ENCODE measurements at places on chromosomes 4 and X. TPM values are rescaled to one million over a fixed set of nuclear protein-coding genes. Genes with fewer than 3 reads are reported as not detected.

NOA1 gene
- 27.1 TPM for total RNA-seq

DMD gene
- 26.7 TPM for total RNA-seq

NKX6-1 gene
- 0.66 TPM for total RNA-seq

RTL9 gene
- total RNA-seq: not detected

GIMD1 gene
- total RNA-seq: not detected

EREG gene
- 122 TPM for total RNA-seq

SLITRK2 gene
- under 0.01 TPM for total RNA-seq

GPR173 gene
- 0.18 TPM for total RNA-seq

DNA sequence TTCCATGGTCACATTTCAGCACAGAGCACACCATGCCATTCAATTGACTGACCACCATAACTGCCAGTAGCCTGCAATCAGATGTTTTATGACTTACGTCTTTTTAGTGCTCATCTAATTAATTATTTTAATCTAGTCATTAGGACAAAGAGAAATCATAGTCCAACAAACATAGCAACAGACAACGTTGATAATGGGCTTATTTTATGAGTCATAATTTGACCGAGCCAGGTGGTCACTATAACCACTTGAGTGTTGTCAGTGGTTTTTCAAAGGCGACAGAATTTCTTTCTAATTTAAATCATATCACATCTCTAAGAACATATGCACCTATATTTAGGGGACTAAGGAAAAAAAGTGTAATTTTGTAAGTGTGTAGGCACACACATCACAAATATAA lies 1.9 kb downstream of the SEC24D start:
- DNase-seq: no peak

DNA sequence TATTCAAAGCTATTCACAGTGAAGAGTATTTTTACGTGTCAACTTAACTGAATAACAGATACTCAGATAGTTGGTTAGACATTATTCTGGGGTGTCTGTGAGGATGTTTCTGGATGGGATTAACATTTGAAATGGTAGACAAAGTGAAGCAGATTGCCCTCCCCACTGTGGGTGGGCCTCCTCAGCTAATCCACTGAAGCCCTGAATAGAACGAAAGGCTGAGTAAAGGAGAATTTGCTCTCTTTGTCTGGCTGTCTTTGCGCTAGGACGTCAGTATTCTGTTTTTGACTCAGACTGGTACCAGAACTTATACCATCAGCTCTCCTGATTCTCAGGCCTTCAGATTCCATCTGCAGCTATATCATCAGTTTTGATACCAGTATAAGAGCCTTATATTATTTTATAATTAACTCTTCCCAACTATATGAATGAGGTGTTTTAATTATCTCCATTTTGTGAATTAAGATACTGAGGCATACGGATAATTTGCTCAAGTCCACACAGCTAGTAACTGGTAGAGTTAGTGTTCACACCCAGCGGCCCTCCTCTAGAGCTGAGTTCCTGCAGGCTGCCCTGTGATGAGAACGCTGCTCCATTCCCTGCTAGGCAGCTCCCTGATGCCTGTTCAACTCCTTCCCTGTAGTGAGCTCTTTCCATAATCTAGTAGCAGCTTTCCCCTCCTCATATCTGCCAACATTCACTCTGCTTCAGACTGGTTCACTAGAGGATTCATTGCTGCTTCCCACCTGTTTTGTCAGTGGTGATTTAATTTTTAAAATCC lies 87.5 kb downstream of the RBM46 start:
- DNase-seq: no peak

DNA sequence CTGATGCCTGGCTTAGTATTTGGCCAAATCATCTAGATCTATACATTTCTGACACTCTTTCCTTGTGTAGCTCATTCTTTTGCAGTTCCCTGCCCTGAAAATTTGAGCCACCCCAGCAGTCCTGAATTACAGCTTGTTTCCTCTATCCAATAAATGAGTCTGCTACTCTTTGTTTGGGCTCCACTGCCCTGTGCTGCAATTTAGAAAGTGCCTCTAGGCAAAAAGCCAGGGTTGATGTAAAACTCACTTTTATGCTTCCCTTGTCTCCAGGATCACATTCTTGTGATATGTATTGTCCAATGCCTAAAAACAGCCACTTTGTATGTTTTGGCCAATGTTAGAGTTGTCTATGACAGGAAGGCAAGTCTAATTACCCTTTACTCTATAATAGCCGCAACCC lies 101.7 kb upstream of the MAP3K15 start:
- DNase-seq: no peak

DNA sequence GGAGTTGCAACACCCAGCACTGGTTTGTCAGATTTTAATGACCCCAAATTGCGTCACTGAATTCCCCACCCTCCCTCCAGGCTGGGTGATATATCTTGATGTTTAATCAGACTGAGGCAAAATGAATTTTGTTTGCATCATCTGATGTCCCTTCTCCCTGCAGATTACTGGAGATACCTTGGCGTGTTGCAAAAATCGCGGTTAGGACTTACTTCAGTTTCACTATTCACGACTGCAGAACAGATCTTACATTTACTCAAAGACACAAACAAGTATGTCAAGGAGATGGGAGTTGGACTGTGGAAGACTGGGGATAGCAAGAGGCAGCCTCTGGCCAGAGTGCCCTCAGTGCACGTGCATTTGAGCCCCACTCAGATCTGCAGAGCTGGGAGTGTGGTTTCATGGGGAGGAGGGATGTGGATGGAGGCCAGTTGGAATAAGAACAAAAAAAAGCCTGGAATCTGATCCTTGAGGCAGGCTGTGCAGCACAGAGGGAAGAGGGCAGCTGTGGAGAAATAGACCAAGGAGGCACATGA lies 92.2 kb upstream of the MTM1 start:
- DNase-seq: no peak

GRCh38 chrX:139126493-139126892 lies 404.0 kb upstream of the F9 start:
- no peak for DNase-seq

DNA sequence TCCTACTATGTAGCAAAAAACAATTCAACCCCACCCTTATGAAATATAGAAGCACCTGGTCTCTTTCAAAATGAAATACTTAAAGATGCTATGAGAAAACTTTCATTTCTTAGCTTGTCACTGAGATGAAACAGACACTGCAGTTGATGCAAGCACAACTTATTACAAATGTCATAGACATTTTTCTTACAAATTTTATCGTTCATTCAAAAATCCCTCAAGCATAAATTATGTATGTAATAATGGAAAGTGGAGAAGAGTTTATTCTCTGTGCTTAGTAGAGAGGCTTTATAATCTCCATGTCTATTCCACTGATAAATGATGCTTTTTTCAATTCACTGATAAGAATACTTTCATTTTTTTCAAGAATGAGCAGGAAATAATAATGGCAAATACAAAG lies 1943.9 kb upstream of the IGFBP7 start:
- DNase-seq: no peak

DNA sequence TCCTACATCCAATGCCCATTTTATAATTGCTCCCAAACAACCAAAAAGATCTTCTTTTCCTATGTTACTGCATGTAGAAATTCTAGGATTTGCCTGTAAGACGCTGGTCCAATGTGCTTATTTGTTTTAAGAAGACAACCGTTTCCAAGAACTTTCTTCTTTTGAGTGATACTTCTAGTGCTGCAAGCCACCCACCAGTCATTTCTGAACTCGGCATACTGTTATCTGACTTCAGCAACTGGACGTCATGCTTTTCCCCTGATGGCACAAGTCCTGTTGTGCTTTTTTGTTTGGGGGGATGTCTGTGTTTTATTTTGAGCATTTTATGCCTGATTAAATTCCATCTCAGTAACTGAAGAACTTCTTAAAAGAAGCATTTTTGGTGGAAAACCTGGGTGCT lies 16.0 kb upstream of the RAP1GDS1 start:
- no peak for DNase-seq

DNA sequence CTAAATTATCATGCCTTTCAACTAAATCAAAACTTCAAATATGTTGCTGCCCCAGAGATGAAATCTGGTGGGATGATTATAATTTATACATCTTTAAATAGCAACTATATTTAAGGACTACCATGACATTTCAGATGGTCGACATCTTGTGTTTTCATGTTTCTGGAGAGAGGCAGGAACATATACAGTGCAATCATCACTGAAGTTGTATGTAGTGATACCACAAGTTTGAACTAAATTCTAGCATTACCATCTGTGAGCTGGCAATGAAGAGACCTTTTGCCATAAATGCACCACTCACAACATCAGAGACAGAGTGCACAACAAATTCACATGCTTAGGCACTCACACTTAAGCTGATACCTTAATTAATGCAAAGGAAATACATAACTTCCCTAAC lies 196.4 kb upstream of the GPC4 start:
- DNase-seq: no peak

DNA sequence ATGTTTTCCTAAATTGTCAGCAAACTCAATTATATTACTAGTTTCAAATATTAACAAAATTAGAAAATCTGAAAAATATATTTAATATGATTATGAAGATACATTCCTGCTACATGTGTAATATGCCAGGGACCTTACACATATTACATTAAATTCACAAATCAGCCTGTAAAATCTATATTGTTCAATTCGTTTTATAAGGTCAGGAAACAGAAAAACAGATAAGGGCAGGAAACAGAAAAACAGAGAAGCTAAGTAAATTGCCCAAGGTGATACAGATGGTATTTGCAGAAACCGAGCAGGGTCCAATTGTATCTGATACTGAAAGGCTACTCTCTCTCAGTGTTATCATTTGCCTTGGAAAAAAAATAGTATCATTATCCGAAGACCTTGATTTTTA lies 739.0 kb downstream of the DMD start:
- no peak for DNase-seq

DNA sequence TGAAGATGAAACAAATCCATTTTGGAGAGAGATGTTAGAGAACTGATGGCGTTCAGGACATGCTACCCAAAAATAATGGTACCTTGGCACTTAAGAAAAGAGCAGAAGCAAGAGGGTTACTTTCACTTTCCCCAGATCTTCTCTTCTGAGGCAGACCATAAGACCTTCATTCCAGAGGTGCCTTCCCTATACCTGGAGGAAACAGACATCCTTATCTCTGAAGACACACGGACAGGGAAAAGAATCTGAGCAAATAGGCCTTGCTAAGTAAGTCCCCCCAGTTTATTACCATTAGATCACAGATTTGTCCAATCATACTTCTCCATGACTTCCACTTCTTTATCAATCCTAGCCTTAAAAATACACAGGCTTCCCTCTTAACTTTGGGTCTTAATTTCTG lies 2.0 kb upstream of the FGF2 start:
- no peak for DNase-seq

DNA sequence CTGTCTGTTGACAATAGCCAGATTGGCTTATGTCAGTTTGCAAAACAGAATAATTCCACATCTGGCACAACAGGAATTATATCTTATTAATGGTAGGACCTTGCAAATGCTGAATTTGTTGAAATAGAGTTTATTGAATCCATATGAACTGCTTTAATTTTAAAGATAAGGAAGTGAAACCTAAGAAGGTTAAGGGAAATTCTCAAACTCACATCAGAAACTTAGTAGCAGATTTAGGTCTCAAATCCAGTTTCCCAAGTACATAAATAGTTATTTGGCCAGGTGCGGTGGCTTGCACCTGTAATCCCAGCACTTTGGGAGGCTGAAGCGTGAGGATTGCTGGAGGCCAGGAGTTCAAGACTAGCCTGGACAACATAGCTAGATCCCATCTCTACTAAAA lies 117.1 kb downstream of the HNRNPD start:
- DNase-seq: no peak

GRCh38 chr4:170705907-170706306 lies 616.2 kb upstream of the AADAT start:
- no peak for DNase-seq

GRCh38 chrX:121260596-121261240 lies 213.3 kb downstream of the GLUD2 start:
- DNase-seq: no peak

DNA sequence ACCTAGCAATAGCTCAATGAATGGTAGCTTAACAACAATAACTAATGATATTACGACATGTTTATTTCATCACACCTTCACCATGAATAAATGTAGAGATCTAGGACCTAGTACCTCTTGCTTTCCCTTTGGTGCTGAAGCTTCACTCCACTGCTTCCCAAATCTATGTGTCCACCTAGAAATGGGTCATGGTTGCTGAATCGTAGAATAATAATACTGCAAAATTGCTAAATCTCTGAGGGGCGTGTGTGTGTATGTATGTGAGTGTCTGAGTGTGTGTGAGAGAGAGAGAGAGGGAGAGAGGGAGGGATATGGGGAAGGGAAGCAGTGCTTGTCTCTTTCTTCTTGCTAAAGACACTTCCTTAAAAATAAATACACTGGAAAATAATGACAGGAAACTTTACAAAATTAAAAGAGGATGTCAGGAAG lies 109.3 kb upstream of the BMP2K start:
- DNase-seq: no peak

DNA sequence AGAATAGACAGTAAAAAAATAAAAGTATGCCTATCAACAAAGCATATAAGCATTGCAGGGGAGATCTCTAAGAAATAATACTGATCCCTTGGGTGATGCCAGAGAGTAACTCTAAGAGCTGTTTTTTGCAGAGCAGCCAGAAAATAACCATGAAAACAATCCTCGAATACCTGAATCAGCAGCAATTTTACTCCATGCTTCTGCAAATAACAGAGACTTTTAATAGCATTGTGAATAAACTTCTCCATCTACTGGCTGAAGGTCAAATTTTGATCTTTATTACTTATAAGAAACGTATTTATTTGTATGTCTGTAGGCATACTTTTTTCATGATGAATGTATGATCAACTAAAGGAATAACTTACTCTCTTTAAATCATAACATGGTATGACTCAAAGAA lies 334.5 kb downstream of the GALNTL6 start:
- DNase-seq: no peak

All from esophagus squamous epithelium (tissue), 5 donors.